Activated naive CD4-positive, alpha-beta T cell treated with anti-CD3 and anti-CD28 coated beads, Interleukin-2, amount 10 ng/mL, durations not matched to agents 5 hours and 36 hours (primary cell): ENCODE measurements at places on chromosomes 1 and 21. TPM values are rescaled to one million over a fixed set of nuclear protein-coding genes. Genes with fewer than 3 reads are reported as not detected.

Gene LINGO4
- 0.10 TPM for total RNA-seq

Gene STMN1
- 577 TPM for total RNA-seq

Gene SELE
- total RNA-seq, result not detected

Gene FAM72C
- 12.6 TPM for total RNA-seq

Gene AKIRIN1
- total RNA-seq, result 74.9 TPM
